ENCODE measurements at places on chromosomes 11 and 22.
A peak's percentile ranks its signal among the peaks of the same experiment; 100 is the strongest.

- no peak for DNase-seq
Observed at GRCh38 chr11:36273110-36273509, 16.1 kb downstream of the COMMD9 start.

DNA sequence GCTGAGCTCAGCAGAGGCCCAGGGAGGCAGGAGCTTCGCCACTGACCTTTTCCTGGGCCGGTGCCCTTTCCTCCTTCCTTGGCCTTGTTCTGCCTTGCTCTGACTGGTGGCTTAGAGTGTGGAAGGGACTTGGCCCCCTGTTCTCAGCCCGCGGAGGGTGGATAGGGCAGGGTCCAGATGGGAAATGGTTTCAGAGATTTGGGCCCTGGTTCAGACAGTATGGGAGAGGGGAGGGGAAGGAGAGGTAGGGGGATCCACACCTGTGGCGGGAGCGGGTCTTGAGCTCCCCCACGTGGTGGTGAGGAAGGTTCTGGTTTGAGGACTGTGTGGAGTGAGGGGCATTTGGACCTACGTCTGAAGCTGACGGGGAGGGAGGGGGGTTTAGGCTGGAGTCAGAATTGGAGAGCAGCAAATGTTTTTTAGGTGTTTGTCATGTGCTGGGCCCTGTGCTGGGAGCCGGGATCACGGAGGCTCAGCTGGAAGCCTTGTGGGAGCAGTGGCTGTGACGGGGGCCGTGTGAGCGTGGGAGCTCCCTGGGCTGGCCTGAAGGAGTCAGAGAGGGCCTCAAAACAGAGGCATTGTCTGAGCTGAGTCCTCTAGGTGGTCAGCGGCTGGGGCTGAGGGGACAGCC, 27.2 kb downstream of the SHANK3 start:
- no peak for DNase-seq

DNA sequence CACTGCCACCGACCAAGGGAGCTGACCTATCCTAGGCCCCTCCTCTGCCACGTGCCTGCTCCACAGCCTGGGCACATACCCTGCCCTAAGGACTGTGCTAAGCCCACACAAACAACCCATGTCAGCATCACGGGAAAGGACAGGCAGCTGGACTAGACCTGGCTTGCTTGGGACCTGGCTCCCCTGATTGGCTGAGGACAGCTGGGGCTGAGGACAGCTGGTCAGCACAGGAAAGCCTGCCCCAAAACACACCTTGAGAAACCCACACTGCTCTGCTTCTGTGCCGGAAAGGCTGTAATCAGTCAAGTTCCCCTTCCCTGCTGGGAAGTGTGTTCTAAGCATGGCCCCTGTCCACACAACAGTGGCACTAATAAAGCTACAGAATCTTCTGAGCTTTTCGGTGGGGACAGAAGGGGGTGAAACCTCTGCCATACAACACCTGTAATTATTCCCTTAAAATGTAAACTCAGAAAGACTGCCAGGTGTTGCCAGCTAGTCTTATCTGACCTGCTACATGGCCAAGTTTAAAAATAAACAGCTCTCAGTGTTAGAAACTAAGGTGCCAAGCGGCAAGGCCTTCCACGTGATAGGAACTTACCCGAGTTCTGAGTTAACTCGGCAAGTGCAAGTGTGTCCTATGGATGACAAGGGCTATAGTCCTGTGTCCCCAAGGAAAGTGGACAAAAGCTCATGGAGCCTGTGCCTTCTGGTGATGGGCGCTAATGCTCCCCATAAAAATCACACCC, 35.7 kb upstream of the ARFGAP3 start:
- DNase-seq = no peak

DNA sequence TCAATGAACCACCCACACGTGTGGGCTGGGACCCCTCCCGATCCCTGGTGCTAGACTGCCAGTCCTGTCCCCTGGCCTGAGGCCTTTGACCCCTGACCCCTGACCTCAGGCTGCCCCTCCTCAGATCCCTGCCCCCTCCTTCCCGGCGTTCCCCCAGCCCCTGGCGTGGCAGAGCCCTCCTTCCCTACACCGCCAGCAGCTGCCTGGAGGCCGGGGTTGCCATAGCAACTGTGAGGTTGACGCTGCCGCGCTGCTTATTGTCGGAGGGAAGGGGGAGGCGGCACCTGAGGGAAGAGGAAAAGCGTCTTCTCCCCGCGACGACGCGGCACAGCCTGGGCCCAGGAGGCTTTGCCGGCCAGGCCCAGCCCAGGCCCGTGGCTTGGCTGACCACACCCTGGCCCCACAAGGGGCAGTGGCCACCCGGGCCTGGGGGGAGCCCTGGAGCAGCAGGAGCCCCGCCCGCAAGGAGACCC, 32.6 kb downstream of the SHANK3 start:
- DNase-seq = peak; percentile 7

DNA sequence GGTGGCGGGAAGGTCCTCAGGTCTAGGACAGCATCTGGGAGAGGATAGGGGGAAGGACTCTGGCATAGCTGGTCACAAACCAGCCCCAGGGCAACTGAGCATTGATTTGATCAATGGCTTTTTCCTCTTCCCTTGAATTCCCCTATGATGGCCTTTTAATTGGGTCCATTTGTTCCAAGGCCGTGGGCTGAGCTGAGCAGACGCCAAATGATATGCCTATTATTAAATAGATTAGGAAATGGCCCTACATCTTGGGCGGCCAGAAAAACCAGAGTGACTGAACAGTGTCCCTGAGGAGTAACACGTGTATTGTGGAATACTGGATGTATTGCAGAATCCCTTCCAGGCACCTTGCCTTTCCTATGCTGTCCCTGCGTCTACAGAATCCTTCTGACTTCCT, 26.7 kb upstream of the P2RY6 start:
- no peak for DNase-seq

GRCh38 chr11:96260067-96260511, 82.9 kb downstream of the MAML2 start:
- DNase-seq = no peak

DNA sequence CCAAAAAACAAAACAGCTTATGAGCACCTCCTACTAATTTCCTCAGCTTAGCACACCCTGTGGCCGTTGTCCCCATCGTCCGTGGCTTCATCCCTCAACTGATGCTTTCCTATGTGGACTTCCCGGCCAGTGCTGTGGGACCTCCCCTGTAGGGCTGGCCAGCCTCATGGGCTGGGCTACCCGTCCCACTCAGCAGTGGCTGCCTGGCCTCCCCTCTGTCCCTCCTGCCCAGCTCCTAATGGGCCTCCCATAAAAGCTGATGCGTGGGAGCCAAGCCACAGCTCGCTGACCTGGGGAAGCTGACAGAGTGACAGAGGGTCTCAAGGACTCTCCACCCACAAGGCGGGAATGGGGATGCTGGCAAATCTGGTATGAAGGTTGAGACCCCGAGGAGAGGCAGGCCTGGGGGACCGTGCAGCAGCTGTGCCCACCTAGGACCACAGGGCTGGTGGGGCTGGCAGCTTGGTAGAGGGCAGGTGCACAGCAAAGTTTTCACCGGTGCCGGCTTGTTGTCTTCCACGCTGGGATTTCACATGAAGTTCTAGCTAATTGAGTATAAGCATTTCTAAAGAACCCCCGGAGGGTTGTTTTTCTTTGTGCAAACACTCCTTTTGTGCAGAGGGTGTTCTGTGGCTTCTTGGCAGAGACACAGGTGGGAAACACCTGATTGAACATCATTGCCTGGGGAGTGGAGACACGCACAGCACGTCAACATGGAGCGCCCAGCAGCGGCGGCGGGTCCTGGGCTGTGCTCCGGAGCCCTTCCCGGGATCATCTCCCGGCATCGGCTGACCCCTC, 23.2 kb downstream of the TBX1 start:
- no peak for DNase-seq

DNA sequence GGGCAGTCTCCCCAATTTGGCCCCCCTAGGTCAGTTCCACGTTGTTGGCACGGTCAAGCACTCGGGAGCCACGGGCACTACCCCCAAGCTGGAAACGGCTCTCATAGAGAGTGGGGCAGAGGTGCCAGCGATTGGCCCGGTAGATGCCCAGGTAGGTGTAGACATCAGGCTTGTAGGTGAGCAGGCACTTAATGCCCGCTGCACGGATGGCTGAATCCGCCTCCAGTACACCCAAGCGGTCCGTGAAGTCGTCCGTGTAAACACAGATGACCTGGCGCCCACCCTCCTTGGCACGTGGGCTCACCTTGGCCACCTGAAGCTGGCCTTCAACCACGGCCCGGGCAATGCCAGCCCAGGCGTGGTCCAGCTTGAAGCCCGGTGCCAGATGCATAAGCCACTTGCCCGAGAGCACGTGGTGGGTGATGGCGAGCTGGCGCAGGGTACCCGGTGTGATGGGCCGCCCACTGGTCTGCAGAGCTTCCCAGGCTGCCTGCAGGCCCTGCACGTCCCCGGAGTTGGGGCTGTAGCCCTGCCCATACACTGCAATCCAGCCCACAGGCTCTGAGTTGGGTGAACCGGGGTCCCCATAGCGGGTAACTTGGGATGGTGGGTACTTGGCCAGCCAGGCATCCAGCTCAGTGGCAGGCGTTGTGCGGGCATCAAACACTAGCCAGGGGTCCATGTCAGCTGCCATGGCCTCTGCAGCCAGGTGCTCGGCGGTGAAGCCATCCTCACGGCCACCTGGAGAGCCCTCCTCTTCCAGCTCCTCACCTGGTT, 1.2 kb downstream of the C11orf68 start:
- DNase-seq = no peak

- DNase-seq = no peak
Observed at GRCh38 chr11:117009905-117010605, 88.2 kb downstream of the SIK3 start.

GRCh38 chr11:19642185-19643158, 70.2 kb upstream of the NAV2 start:
- DNase-seq = no peak

DNA sequence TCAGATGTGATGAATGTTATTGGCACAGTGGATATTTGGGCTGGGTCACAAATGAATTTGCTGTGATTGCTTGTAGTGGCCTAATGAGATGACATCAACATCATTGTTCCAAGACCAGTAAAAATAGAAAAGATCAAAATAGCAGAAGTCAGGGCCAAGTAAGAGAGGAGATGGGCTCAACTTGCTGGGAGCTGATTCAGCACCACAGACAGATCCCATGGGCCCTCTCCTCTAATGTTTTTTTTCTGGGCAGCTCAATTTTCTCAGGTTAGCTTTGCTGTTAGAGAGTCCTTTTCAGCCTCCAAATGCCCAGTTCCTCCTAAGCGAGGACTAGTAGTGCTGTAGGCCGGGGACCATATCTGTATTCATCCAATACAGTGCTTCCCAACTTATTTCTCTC, 86.0 kb upstream of the IZUMO1R start:
- no peak for DNase-seq

- no peak for DNase-seq
Observed at GRCh38 chr11:14124886-14125285, 162.4 kb downstream of the SPON1 start.

GRCh38 chr11:68564261-68564660, 103.7 kb downstream of the PPP6R3 start:
- no peak for DNase-seq

DNA sequence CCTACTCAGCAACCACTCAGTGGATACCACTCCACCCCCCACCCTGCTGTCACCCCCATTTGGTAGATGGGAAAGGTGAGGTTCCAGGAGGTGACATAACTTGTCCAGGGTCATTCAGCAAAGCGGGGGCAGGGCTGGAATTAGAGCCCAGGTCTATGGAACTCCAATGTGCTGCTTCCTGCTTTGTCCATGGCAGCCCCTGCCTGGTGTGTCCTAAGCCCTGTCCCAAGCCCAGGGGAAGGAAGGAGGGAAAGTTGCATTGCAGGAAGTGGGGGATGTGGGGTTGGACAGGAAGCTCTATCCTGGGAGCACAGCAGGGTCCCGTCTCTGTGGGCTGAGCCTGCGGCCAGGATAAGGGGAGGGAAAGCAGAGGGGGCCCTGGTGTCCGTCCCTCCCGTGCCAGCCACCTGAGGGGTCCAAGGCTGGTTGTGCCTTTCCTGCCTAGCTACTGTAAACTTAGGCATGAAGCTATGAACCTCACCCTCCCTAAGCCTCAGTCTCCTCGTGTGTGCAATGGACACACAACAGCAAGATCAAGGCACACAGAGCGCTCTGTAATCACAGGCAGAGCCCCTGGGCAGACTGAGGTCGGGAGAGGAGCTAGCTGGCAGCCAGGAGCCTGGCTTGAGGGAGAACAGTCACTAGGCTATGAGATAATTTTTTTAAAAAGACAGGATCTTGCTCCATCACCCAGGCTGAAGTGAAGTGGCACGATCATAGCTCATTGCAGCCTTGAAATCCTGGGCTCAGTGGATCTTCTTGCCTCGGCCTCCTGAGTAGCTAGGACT, 12.9 kb downstream of the GAL3ST1 start:
- DNase-seq = no peak

- DNase-seq = no peak
Observed at GRCh38 chr22:43895986-43896645, 4.3 kb upstream of the PNPLA5 start.

DNA sequence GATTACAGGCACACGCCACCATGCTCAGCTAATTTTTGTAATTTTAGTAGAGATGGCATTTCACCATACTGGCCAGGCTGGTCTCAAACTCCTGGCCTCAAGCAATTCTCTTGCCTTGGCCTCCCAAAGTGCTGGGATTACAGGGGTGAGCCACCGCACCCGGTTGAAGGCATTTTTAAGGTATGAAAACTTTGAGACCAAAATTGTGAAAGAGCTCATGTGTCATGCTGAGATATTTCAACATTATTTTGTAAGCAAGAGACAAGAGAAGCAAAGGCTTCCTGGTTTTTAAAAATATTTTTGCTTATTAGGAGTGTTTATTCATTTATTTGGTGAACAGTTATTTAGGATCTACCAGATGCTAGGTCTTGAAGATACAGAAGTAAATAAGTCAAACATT, 6.8 kb downstream of the NHERF4 start:
- no peak for DNase-seq

DNA sequence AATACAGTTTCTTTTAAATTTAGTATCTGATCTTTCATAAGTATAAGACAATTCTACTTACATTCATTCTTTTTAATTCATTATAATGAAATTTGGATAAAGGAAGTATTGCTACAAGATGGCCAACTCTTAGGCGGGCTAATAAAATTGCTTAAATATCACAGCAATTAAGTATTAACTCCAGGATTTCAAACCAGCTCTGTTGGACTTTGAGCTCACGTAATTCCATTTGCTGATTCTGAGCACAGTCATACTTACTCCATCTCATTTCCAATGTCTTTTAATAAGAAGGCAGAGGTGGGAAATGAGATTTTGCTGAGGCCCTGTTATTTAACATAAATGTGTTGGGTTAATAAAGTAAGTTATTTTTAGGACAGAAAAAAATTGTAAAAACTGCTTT, 748.1 kb downstream of the KCNA4 start:
- DNase-seq = no peak

Measured in DMS 273 treated with DMSO at 0.1 percent for 48 hours (cell line).